ENCODE measurements at places on chromosomes 6 and 20.

DNA sequence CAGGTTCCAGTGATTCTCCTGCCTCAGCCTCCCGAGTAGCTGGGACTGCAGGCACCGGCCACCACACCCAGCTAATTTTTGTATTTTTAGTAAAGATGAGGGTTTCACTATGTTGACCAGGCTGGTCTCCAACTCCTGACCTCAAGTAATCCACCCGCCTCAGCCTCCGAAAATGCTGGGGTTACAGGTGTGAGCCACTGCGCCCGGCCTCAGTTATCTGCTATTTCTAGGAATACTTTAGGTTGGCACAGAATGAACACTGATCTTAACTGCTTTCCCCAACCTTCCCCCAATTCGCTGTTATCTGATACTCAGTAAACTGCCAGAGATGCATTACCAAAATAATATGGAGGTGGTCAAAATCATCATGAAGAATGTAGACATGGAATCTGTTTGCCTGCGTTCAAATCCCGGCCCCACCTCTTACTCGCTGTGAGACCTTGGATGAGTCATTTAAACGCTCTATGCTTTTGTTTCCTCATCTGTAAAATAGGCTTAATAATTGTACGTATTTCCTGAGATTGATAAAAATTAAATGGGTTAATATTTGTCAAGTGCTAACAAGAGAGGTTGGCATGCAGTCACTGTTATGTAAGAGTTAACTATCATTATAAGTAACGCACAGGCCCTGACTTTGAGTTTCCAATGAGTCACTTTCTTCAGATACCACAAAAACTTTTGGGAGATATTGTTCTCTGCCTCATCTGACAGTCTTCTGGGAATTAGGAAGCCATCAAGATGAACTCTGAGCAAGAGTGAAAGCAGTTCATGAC is 44.5 kb upstream of the NCOA3 start:
- DNase-seq, result no peak

GRCh38 chr6:104625536-104625935 is 234.2 kb downstream of the HACE1 start:
- no peak for DNase-seq

DNA sequence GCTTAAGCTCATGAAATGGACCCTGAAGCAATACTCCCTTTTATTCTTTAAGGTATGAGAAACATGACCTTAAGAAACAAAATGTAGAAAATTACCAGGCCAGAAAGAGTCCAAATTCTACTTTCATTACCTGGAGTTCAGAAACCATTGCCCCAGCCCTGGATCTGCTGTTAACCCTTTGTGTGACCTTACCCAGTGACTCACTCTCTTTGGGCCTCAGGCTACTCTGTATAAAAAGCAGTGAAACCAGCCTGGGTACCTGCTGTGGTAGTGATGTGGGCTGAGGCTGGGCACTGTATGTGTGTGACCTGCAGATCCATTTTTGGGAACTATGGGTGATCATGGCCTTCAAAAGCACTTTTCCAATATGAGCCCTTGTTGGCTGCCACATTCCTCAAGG is 47.2 kb downstream of the SLC9A8 start:
- no peak for DNase-seq

DNA sequence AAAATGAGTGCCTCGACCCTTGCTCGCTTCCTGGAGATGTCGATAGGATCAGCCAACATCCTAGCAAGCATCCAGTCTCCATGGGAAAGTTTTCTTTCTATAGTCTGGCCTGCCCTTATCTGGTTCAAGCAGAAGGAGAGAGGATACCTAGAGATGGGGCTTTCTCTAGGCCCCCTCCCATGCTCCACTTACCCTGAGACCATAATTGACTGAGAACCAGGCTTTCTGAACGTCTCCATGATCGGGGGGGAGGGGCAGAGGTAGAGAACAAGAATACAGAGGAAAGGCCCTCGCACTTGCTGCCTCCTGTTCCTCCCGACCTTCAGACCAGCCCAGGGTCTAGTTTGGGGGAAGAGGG is 31.6 kb upstream of the EPB41L1 start:
- DNase-seq, result no peak

GRCh38 chr6:49269190-49269589 is 193.9 kb downstream of the MMUT start:
- DNase-seq, result no peak

DNA sequence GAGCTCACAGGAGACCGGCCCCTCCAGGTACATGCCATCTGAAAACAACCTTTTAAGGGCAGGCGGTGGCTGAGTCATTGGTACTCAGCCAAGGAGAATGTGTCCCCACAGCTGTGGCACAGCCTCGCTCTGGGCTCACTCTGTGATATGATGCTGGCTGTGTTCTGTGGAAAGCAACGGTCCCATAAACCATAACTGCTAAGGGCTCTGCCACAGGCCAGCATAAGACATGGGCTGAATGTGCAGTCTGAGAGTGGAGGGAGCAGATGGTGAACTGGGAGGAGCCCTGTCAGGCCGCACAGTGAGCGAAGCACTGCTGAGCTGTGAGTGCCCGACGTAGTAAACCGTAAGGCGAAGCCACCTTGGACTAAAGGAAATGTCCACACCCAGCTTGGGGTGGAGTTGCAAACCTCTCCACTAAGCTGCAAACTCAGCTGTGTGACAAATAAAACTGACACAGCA is 375.8 kb downstream of the THBS2 start:
- DNase-seq, result no peak

GRCh38 chr20:58306421-58307261 is 2.9 kb upstream of the RAB22A start:
- DNase-seq, result peak; percentile 62

- DNase-seq, result no peak
These were observed 144.6 kb upstream of the AFDN start for GRCh38 chr6:167682125-167682524.

DNA sequence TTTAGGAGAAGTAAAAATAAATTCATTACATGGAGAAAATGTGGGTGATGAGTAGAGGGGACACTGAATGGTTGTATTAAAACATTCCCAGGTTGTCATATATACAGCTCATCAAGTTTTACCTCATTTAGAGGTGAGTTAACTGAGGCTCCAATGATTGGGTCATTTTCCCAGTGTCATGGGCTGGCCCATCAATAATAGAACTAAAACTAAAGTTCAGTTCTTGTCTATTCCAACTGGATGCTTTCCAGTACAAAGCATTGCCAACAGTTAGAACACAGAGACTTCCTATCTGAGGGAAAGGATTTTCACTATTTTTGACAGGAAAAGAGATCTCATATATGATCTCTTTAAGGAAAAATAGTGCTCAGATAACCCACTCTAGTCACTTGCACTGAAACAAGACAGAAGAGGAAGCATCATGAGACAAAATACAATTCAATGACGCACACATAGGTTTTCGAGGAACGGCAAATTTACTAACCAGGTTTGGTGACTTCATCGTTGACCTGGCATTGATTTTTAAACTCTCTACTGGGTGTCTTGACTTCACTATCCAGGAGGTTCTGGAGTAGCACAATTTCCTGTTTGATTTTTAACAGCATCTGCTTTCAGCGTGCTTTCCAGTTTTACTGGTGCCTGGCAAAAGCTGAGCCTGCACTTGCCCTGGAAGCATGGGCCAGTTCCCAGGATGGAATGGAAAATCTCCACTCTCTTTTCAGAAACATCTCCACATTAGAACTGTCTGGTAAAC is 195.5 kb upstream of the FBXL4 start:
- DNase-seq, result no peak

DNA sequence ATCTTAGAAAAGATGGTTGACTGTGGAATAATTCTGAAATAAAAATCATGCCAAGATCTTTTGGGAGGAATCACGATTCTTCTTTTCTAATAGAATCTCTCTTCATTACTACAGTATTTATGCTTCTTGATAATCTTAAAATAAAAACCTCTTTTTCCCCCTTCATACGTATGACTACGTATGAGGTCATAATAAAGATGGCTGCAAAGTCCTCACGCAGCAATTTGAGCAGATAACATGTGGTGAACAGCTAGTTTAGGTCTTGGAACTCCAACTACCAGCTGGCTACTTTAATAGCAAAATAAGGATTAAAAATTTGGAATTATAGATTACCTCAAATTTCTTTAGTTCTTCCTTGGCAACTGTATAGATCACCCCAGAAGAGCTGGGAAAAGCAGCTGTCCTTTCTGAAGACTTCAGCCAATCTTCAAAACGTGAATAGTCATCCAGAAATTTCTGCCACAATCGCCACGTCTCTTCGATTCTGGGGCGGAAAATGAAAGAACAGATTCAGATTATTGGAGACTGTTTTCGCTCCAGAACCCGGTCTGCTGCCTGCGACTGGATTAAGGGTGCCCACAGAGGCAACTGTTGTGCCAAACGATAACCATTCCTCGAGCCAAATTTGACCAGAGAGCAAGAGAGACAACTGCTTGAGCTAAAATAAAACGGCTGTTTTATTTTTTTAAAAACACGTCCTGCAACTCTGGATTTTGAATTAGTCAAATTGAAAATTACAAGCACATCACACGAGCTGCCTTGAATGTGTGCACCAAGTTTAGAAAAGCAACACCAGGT is 347.3 kb downstream of the ESR1 start:
- no peak for DNase-seq

- peak; percentile 3 for DNase-seq
These were observed 64.0 kb downstream of the RSPO3 start for GRCh38 chr6:127182501-127182900.

GRCh38 chr6:74733830-74734620 is 471.8 kb downstream of the COL12A1 start:
- no peak for DNase-seq

DNA sequence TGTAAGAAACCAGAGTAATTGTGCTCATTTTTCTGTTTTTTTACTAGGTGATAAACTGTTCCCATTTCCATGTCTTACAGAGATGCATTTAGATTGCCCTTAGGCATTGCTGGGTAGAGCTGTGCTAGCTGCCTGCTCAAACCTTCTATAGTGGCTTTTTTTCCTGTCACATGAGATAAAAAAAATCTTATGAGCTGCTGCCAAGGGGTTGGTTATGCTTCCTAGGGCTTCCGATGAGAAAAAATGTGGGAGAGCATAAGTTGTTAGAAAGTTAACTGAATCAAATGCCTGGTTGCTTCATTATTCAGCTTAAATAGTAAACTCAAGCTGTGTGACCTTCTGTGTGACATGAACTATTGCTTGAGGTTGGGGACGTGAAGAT is 50.0 kb upstream of the NOX3 start:
- no peak for DNase-seq

- peak; percentile 12 for DNase-seq
These were observed 75.1 kb downstream of the SNX9 start for GRCh38 chr6:157898169-157898568.

DNA sequence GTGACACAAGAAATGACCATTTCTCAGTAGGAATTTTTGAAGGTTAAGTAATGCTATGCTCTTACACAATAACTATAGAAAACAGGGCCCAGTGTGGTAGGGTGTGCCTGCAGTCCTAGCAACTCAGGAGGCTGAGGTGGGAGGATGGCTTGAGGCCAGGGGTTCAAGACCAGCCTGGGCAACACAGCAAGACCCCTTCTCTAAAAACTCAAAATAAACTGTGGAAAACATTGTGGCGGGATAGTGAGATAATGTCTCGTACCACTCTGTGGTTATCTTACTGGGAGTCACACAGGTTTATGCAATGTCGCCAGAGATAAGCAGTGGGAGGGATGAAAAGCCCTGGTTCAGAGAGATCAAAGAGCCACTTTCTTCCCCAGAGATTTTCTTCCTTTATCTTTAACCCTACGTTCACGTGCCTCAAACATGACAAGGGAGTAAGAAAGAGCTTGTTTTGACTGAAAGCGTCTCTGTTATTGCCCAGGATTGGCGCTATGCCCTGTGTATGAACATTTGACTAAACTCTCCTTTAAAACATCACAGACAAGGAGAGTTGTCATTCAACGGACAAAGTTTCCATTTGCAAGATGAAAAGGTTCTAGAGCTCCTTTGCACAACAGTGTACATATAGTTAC is 13.9 kb downstream of the GCM1 start:
- no peak for DNase-seq

GRCh38 chr6:113122060-113122459 is 735.1 kb upstream of the MARCKS start:
- DNase-seq, result no peak

GRCh38 chr6:35662999-35663398 is 25.7 kb downstream of the FKBP5 start:
- DNase-seq, result no peak

DNA sequence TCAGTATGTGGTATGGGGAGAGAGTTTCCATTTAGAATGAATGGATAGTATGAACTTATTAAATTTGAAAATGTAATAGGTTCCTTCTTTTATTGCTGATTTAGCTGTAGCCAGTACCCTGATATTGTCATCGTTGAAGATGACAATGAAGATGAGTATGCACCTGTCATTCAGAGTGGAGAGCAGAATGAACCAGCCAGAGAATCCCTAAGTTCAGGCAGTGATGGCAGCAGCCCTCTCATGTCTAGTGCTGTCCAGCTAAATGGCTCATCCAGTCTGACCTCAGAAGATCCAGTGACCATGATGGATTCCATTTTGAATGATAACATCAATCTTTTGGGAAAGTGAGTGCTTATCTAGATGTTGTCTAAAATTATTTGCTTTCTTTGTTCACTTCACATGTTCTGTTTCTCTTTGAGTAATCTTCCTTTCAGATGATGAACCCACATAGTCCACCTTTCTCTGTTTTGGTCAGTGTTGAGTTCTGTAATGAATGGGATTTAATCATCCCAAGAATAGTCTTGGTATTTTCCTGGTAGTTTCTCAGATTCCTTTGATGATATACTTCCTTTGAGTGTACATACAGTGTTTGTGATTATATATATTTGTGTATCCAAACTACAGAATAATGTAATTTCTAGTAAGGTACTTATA is 23.3 kb downstream of the HSF2 start:
- DNase-seq, result no peak

DNA sequence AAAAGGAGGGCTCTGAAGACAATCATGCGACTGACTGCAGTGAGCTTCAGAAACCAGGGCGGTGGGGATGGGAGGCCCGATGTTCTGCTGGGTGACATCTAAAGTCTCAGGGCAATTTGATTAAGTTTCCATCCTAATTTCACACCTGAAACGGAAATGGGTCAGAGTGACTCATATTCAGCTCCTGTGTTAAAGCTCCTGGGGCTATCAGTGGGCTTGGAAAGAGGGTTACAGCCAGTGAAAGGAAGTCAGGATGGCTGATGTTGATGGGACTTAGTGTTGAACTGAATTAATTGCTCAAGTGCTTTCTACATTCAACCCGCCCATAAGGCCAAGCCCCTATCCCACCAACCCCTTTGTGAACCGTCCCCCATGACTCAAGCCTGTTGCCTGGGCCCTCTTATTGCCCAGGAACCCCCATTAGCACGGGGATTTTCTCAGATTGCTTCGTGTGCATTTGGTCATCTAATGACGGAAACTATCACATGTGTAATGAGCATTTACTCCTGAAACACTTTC is 47.1 kb upstream of the TBC1D7 start:
- no peak for DNase-seq

- DNase-seq, result peak; percentile 52
These were observed 1.1 kb upstream of the TRAM2 start for GRCh38 chr6:52577778-52578463.

- DNase-seq, result no peak
These were observed 11.8 kb upstream of the AP5S1 start for GRCh38 chr20:3808544-3808943.

GRCh38 chr20:47557791-47558190 is 56.1 kb downstream of the NCOA3 start:
- no peak for DNase-seq

GRCh38 chr20:41165001-41165882 is 27.9 kb downstream of the PLCG1 start:
- no peak for DNase-seq

All from Kasumi-1 (cell line).